ENCODE measurements at places on chromosomes 2 and 18. TPM values are rescaled to one million over a fixed set of nuclear protein-coding genes. Genes with fewer than 3 reads are reported as not detected.

The ARHGAP15 gene
- total RNA-seq: 14.8 TPM

The CNRIP1 gene
- total RNA-seq: 31.7 TPM

The CXCR1 gene
- total RNA-seq: 3.5 TPM

The RAB27B gene
- total RNA-seq: 1.3 TPM

- peaks cover 4% of the 10 kb centered on the region for H3K36me3 ChIP-seq
- H3K4me1 ChIP-seq: peaks cover 5% of the 10 kb centered on the region
- DNase-seq: no peak
- H3K4me3 ChIP-seq: no peak overlapping the region
- no peaks in the 10 kb centered on the region for H3K27me3 ChIP-seq
These were observed 160.1 kb upstream of the RASGRP3 start for GRCh38 chr2:33316328-33316727.

GRCh38 chr2:75801234-75801982, 90.7 kb upstream of the GCFC2 start:
- DNase-seq: no peak
- no peak overlapping the region for H3K4me3 ChIP-seq
- H3K4me1 ChIP-seq: no peaks in the 10 kb centered on the region
- H3K27me3 ChIP-seq: no peaks in the 10 kb centered on the region
- no peak overlapping the region for H3K27ac ChIP-seq

DNA sequence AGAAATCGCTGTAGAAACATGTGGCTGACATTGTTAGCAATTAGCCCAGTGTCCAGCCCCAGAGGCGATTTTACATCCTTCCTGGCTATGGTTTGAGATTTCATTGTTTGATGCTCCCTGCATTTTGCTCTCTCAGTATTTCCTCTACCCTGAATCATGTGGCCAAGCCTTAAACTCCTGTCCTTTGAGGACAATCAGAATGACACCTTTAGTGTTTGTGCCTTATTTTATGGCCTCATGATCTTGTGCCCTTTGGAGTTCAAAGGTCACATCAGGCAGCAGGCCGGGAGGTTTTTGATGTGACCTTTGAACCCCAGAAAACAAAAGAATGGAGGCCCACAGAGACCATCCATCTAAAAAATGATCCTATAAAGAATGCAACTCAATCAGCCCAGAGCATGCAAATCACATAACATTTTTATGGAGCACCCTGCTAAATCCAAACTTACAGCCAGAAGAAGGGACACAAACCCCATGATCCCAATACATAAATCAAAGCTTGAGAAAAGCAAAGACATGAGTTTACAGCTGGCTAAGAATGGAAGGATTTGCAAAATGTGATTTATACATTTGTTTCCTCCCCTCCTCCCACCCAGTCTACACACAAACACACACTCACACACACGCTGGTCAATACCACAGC, 52.5 kb downstream of the FECH start:
- DNase-seq: no peak
- no peaks in the 10 kb centered on the region for H3K27me3 ChIP-seq
- H3K27ac ChIP-seq: no peak overlapping the region
- H3K36me3 ChIP-seq: no peaks in the 10 kb centered on the region
- H3K4me3 ChIP-seq: no peak overlapping the region

- H3K27ac ChIP-seq: no peak overlapping the region
- no peaks in the 10 kb centered on the region for H3K27me3 ChIP-seq
- H3K36me3 ChIP-seq: peaks cover 3% of the 10 kb centered on the region
- no peak for DNase-seq
These were observed 82.7 kb downstream of the C2orf74 start for GRCh38 chr2:61244694-61245093.

DNA sequence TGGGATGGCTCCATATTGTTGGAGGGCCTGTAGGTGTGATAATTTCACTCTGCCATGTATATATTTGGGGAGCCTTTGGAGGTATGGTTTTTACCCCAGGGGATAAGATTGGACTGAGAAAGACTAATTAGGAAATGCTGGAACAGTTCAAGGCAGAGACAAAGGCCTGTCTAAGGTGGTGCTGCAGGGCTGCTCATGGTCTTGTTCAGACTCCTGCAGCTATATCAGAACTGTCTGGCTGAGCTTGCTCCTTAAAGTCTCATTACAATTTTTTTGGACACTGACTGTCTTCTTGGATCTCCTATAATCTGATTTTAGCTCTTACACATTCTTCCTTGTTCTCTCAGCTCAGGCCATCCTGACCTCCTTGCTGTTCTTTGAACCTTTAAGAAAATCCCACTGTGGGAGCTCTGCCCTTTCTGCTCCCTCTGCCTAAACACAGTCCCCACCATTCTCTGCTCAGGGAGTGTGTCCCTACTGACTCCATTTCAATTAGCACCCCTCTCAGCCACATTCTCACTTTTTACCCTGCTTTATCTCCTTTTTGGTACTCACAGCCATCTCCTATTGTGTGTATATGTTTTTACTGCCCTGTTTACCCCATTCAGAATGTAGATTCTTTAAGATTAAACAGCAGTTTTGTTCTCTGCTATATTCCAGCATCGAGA, 468.7 kb upstream of the FANCL start:
- H3K36me3 ChIP-seq: no peaks in the 10 kb centered on the region
- no peak overlapping the region for H3K27ac ChIP-seq
- no peaks in the 10 kb centered on the region for H3K27me3 ChIP-seq
- H3K4me1 ChIP-seq: no peaks in the 10 kb centered on the region

DNA sequence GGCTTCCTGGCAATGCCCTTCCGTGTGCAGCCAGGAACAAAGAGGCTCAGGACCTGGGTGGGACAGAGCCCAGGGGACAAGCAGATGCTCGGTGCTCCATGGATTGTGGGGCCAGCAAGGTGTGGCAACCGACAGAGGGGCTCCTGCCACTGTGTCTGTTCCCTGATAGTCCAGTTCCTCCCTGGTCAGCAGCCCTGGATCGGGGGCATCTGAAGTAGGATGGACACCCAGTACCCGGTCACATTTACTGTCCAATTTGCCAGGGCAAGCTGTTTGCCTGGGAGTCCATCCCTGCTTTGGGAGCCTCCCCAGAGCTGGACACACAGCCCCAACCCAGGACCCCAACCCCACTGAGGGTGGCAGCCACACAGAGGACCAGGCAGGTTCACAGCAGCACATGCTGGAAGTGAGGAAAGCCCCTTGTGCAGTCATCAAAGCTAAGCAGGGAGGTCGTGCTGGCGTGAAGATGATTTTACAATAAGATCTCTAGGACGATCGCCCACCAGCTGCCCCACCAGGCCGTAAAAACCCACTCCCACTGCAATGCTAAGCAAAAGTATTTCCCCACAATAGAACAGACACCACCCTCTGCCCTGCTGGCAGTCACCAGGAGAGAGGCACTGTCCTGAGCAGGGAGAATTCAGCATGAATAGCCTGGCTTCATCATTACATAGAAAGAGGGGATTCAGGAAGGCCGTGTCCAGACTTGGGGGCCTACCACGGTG, 141.7 kb downstream of the NDUFA10 start:
- H3K4me1 ChIP-seq: no peaks in the 10 kb centered on the region
- no peaks in the 10 kb centered on the region for H3K36me3 ChIP-seq
- DNase-seq: no peak
- no peak overlapping the region for H3K4me3 ChIP-seq
- H3K27ac ChIP-seq: no peak overlapping the region

- H3K4me1 ChIP-seq: no peaks in the 10 kb centered on the region
- no peaks in the 10 kb centered on the region for H3K36me3 ChIP-seq
- no peak for DNase-seq
These were observed 9.1 kb downstream of the IDH1 start for GRCh38 chr2:208245746-208246145.

GRCh38 chr2:192500550-192501200, 305.9 kb upstream of the TMEFF2 start:
- H3K36me3 ChIP-seq: no peaks in the 10 kb centered on the region
- no peak overlapping the region for H3K4me3 ChIP-seq
- H3K4me1 ChIP-seq: no peaks in the 10 kb centered on the region

GRCh38 chr2:217555081-217555876, 447.5 kb downstream of the TNS1 start:
- no peak overlapping the region for H3K27ac ChIP-seq
- peaks cover 7% of the 10 kb centered on the region for H3K36me3 ChIP-seq
- DNase-seq: no peak
- H3K4me1 ChIP-seq: peaks cover 3% of the 10 kb centered on the region

DNA sequence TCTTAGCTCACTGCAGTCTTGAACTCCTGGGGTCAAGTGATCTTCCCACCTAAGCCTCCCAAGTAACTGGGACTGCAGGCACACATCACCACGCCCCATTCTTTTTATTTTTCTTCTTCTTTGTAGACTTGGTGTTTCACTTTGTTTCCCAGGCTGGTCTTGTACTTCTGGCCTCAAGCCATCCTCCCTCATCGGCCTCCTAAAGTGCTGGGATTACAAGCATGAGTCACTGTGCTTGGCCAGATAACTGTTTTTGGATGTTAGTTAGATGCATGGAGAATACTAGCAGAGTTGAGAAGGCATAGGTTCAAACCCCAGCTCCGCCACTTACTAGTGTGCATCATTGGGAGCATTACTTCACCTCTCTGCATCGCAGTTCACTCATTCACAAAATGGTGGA, 88.3 kb downstream of the TXNL1 start:
- H3K4me3 ChIP-seq: no peak overlapping the region
- no peaks in the 10 kb centered on the region for H3K27me3 ChIP-seq
- no peaks in the 10 kb centered on the region for H3K4me1 ChIP-seq

- H3K4me1 ChIP-seq: no peaks in the 10 kb centered on the region
- H3K36me3 ChIP-seq: peaks cover 5% of the 10 kb centered on the region
- H3K4me3 ChIP-seq: no peak overlapping the region
- H3K27ac ChIP-seq: no peak overlapping the region
These were observed 20.9 kb downstream of the STRADB start for GRCh38 chr2:201472411-201472810.

Measured in aorta (tissue), 5 donors.